ENCODE measurements at places on chromosomes 6 and 20.
A peak's percentile ranks its signal among the peaks of the same experiment; 100 is the strongest.

GRCh38 chr6:26365633-26365995 is 616 bp downstream of the BTN3A2 start:
- no peak overlapping the region for H3K27ac ChIP-seq
- peak overlapping the region; percentile 56 for H3K4me3 ChIP-seq
- no peaks in the 10 kb centered on the region for H3K36me3 ChIP-seq

DNA sequence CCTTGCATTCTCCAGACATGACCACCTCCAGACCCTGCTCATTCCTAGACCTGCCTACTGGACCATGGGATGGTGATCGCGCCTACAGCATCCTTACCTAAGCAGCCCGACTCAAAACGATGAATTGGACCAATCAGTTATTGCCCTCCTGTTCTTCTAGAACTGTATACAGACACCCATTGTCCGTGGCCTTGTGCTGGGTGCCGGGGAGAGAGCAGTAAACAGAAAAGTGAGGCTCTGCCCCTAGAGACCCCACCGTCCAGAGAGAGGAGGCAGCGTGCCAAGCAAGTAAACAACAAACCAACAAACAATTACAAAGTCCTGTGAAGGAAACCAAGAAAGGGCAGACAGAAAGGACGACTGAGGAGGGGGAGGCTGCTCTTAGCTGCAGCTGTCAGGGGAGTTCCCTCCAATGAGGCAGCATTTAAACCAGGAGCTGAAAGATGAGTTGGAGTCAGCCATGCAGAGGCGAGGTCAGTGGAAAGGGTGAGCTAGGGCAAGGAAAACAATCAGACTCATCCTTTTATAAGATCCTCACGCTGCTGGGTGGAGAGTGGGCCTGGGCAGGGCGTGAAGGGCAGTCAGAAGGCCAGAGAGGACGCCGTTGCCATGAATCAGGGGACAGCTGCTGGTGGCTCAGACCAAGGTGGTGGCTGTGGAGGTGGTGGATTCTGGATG is 37.6 kb upstream of the BLCAP start:
- H3K27me3 ChIP-seq = no peaks in the 10 kb centered on the region
- no peak overlapping the region for H3K27ac ChIP-seq
- peaks cover 11% of the 10 kb centered on the region for H3K4me1 ChIP-seq
- H3K4me3 ChIP-seq = no peak overlapping the region
- no peaks in the 10 kb centered on the region for H3K36me3 ChIP-seq

DNA sequence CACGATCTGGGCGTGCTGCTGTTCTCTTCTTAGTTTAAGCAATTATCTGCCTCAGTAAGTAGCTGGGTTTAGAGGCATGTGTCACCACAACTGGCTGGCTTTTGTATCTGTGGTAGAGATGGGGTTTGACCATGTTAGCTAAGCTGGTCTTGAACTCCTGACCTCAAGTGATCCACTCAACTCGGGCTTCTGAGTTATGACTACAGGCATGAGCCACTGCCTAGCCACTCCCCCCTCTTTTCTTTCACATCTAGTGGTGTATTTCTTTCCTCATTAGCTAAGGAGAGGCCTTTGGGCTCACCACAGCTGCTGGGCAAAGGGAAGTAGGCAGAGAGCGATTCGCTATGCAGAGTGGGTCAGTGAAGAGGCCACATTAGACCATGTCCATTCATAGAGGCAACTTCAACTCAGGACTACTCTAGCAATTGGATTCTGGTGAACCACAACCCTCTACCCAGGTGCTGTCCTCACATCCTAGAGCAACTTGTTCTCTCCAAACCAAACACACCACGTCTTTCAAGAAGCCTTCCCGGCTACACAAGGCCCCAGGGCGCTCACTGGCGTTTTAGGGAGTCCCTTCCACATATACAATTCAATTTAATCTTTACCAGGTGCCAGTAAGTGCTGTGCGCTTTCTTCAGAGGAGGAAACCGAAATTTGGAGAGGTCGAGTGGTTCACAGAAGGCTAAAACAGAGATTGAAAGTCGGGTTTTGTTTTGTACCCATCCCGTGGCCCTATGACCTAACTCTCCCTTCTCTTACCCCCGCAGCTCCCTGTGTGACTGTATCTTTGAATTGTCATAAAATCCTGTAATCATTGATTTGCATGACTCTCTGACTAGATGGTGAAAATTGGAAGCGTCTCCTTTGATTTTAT is 26.5 kb upstream of the GFOD1 start:
- no peaks in the 10 kb centered on the region for H3K27me3 ChIP-seq
- no peak overlapping the region for H3K4me3 ChIP-seq
- no peak for DNase-seq

GRCh38 chr6:90859056-90859455 is 272.2 kb upstream of the MAP3K7 start:
- H3K27me3 ChIP-seq = no peaks in the 10 kb centered on the region
- H3K4me3 ChIP-seq = no peak overlapping the region
- H3K36me3 ChIP-seq = no peaks in the 10 kb centered on the region
- no peak overlapping the region for H3K27ac ChIP-seq

DNA sequence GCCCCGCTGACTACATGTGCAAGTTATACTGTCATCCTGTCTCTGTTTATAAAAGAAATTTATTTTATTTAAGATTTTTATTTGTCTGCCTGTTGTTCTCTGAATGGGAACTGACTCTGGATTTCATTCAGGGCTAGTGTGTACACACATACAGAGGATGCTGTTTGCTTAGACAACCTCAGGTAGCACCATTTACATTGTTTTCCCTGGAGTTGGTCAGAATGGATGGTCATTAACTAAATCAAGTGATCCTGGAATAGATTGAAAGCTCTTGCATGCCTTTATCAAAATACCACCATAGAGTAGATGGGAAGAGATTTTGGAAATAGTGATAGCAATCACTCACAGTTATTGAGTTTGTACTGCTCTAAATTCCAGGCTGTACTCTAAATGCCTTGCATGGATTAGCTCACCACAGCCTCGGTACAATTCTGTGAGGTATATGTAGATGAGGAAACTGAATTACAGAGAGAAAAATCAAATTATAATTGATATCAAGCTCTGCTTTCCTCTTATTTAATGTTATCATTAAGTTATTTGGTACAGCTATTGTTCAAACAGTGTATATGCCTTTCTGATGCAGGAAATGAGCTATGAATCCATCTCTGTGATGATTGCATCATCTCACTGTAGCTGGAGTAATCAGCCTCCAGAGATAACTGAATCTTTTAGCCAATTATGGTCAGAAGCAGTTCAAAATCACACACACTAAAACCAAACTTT is 51.9 kb downstream of the RNF217 start:
- H3K4me1 ChIP-seq = peaks cover 11% of the 10 kb centered on the region
- no peak for DNase-seq
- no peaks in the 10 kb centered on the region for H3K27me3 ChIP-seq
- H3K36me3 ChIP-seq = no peaks in the 10 kb centered on the region
- H3K4me3 ChIP-seq = no peak overlapping the region

DNA sequence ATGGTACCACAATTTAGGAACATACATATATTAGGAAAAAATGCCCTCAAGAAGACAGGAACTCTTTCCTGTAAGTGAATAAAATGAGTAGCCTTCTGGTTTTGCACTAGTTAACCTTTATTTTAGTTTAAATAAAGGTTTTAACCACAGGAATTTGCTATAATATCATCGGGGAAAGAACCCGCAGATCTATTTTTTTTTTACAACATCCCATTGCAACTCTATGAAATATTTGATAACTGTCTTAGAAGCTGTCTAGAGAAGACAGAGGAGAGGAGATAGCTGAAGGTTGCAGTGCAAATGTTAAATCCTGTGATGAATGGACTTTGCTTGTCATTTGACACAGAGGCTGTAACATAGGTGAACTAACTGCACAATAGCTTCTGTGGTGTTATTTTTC is 69.5 kb downstream of the TINAG start:
- no peak overlapping the region for H3K4me3 ChIP-seq
- no peaks in the 10 kb centered on the region for H3K27me3 ChIP-seq
- no peaks in the 10 kb centered on the region for H3K4me1 ChIP-seq
- DNase-seq = no peak
- no peaks in the 10 kb centered on the region for H3K36me3 ChIP-seq

GRCh38 chr6:130190701-130191690 is 31.8 kb downstream of the SAMD3 start:
- H3K4me1 ChIP-seq = no peaks in the 10 kb centered on the region
- no peaks in the 10 kb centered on the region for H3K36me3 ChIP-seq
- no peak overlapping the region for H3K27ac ChIP-seq
- no peak overlapping the region for H3K4me3 ChIP-seq
- no peaks in the 10 kb centered on the region for H3K27me3 ChIP-seq
- DNase-seq = no peak

GRCh38 chr6:33578588-33579011 is 1.5 kb downstream of the BAK1 start:
- H3K4me1 ChIP-seq = peaks cover 7% of the 10 kb centered on the region
- H3K27me3 ChIP-seq = no peaks in the 10 kb centered on the region
- peaks cover 18% of the 10 kb centered on the region for H3K36me3 ChIP-seq
- DNase-seq = no peak
- H3K4me3 ChIP-seq = no peak overlapping the region

DNA sequence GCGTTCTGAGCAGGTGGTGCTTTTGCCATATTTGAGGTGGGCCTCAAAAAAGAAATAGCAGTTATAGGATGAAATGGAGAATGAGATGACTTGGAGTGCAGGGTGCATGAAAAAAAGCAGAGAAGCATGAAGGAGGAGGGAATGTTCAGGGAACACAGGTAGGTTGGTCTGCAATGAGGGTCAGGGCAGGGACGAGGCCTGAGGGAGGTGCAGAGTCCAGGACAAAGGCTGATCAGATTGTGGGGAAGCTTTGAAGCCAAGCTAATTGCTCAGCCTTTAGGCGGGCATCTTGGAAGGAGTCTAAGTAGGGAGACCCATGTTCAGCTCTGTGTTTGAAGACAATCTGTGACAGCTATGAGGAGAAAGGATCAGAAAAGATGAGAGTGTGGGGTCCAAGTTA is 12.0 kb downstream of the TRAM2 start:
- H3K27me3 ChIP-seq = no peaks in the 10 kb centered on the region
- H3K4me3 ChIP-seq = no peak overlapping the region
- no peak overlapping the region for H3K27ac ChIP-seq
- H3K36me3 ChIP-seq = no peaks in the 10 kb centered on the region

GRCh38 chr6:97978855-97979271 is 695.8 kb upstream of the MMS22L start:
- no peak overlapping the region for H3K27ac ChIP-seq
- no peaks in the 10 kb centered on the region for H3K27me3 ChIP-seq
- H3K36me3 ChIP-seq = no peaks in the 10 kb centered on the region
- no peaks in the 10 kb centered on the region for H3K4me1 ChIP-seq

DNA sequence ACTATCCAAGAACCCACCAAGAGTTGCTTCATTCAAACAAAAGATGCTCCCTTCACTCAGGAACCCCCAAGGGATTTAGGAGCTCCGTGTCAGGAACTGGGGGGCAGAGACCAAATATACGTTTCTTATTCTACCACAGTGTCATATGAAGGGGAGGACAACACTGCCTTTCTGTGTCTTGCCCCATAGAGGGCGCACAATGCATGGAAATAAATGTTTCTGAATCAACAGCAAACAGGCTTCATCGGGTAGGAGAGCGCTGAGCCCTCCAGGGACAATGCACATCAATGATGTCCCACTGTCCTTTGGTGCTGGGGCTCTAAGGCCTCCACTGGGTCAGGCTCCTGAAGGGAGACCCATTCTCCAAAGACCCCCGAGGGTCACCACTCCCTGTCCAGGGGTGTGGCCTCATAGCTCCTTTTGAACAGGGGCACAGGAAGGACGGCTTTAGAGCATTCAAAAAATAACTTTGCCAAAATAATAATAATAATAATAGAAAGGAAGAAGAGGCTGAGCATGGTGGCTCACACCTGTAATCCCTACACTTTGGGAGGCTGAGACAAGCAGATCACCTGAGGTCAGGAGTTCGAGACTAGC is 31.1 kb downstream of the PLG start:
- no peak overlapping the region for H3K4me3 ChIP-seq
- no peaks in the 10 kb centered on the region for H3K36me3 ChIP-seq
- DNase-seq = peak; percentile 71
- no peaks in the 10 kb centered on the region for H3K27me3 ChIP-seq

DNA sequence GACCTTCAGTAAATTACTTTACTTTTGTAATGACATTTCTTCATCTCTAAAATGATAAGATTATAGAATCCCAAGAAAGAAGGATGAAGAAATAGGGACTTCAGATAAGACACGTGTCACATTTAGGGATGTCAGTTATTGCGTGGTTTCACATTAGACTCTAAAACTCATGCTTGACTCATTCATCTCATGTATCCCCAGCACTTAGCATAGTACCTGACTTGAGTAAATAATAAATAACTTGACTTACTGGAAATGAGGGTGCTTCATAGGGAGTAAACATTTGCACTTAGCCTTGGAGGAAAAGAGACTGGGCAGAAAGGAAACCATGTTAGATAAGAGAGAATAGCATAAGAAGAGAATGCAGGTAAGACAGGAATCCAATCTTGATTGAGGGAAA is 37.2 kb downstream of the VTA1 start:
- peaks cover 15% of the 10 kb centered on the region for H3K4me1 ChIP-seq
- no peaks in the 10 kb centered on the region for H3K36me3 ChIP-seq
- no peak overlapping the region for H3K27ac ChIP-seq
- H3K27me3 ChIP-seq = no peaks in the 10 kb centered on the region

DNA sequence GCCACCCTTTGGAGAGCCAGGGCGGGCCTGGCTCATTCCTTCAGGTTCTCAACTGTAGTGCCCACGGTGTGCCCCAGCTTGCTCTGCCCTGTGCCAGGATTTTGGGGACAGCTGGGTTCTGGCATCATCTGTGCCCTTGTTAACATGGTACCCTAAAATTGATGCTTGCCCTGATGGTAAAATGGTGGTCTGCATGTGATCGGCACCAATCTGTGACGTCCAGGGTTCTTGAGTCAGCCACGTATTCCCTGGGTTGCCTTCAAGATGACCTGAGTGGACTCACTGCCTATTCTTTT is 31.2 kb upstream of the APCDD1L start:
- H3K27me3 ChIP-seq = no peaks in the 10 kb centered on the region
- peaks cover 8% of the 10 kb centered on the region for H3K4me1 ChIP-seq
- DNase-seq = no peak
- no peak overlapping the region for H3K4me3 ChIP-seq
- H3K36me3 ChIP-seq = no peaks in the 10 kb centered on the region

DNA sequence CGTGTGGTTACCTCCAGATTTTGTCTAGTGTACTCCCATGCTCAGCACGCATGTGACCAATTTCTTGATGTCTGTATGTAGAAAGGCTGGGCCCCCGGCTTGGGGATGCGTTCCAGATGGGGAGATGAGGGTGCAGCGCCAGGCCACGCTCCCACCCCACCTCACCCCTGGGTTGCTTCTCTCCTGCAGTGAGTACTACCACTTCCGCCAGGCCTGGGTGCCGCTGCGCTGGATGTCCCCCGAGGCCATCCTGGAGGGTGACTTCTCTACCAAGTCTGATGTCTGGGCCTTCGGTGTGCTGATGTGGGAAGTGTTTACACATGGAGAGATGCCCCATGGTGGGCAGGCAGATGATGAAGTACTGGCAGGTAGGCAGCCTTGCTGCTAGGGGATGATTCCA is 11.5 kb upstream of the SRF start:
- H3K36me3 ChIP-seq = no peaks in the 10 kb centered on the region
- no peaks in the 10 kb centered on the region for H3K4me1 ChIP-seq
- no peak overlapping the region for H3K4me3 ChIP-seq
- no peak for DNase-seq
- no peak overlapping the region for H3K27ac ChIP-seq

Data from cardiac muscle cell (in vitro differentiated cells and primary cell).